ENCODE measurements at places on chromosomes 5 and 9.

DNA sequence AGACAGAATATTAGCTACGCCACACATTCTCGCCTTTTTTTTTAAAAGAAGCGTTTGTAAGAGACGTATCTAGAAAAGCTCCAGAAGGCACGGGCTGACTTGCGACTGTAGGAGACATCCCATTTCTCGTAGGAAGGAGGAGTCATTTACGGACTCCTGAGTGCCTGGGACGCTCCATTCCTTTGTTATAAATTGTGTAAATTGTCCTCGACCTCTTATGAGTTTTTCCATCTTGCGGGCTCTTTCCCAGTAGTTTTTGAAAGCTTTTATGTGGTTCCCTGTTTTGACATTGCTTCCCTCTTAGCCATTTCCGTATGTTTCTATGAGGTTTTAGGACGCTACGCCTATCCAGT lies 1.0 kb downstream of the RABL6 start:
- no peak for DNase-seq

DNA sequence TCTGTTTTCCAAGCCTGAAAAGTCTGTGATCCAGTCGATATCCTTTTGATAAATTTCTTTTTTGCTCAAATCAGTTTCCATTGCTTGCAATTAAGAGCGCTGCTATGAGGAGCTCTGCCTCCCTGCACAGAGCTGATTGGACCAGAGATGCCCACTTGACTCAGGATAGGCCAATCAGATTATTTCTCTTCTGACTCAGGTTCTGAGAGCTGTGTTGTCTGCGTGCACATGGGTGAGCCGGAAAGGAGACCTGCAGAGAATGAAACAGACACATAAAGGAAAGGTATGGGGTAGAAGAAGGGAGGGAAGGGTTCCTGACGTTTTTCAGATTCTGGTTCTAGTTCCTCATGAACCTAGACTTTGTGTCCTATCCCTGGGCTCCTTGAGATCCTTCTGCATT lies 15.8 kb upstream of the FABP6 start:
- DNase-seq: peak; percentile 10

- no peak for DNase-seq
Observed at GRCh38 chr9:110531776-110532175, 47.8 kb downstream of the SVEP1 start.

DNA sequence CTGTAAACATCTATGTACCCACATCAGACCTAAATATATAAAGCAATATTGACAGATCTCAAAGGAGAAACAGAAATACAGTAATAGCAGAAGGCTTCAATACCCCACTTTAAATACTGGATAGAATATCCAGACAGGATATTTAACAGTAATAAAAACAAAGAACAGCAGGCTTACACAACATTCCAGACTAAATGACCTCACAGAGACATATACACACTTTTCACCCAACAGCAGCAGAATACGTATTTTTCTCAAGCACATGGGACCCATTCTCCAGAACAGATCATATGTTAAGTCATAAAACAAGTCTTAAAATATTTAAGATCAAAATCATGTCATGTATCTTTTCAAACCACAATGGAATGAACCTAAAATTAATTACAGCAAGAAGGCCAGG lies 76.8 kb downstream of the CAMSAP1 start:
- DNase-seq: no peak

DNA sequence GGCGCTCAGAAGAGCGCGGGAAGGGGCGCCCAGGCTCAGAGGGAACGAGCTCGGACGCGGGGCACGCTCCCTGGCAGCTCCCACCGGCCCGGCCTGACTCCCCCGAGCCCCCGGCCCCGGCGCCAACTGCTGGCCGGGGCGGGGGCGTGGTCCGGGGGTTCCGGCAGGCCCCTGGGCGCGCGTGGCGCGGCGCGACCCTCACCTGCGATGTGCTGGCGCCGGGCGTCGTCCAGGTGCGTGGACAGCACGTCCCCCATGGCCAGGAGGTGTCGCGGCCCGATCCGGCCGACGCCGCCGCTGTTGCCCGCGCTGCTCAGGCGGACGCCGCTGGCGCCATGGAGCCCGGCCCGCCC lies 43.5 kb upstream of the STXBP1 start:
- no peak for DNase-seq

- DNase-seq: no peak
Observed at GRCh38 chr9:131304676-131305355, 15.3 kb downstream of the PLPP7 start.

DNA sequence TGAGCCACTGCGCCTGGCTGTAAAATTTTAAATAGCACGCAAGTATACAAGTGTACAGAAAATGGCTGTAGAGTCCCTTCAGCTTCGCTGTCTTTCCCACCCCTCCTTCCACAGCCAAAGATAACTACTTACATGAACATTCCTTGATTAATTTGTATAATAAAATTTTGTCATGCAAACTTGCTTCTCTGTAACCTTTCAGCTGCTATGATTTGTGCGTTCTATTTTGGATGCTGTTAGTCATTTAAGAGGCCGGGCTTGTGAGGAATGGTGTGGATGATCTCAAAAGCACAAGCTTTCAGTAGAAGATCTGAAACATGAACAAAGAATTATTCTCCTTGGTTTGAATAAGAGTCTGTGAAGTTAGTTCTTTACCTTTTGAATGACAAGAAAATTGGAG lies 115.0 kb upstream of the TLE1 start:
- DNase-seq: no peak

GRCh38 chr5:154758493-154758892 lies 3.3 kb downstream of the LARP1 start:
- DNase-seq: no peak

DNA sequence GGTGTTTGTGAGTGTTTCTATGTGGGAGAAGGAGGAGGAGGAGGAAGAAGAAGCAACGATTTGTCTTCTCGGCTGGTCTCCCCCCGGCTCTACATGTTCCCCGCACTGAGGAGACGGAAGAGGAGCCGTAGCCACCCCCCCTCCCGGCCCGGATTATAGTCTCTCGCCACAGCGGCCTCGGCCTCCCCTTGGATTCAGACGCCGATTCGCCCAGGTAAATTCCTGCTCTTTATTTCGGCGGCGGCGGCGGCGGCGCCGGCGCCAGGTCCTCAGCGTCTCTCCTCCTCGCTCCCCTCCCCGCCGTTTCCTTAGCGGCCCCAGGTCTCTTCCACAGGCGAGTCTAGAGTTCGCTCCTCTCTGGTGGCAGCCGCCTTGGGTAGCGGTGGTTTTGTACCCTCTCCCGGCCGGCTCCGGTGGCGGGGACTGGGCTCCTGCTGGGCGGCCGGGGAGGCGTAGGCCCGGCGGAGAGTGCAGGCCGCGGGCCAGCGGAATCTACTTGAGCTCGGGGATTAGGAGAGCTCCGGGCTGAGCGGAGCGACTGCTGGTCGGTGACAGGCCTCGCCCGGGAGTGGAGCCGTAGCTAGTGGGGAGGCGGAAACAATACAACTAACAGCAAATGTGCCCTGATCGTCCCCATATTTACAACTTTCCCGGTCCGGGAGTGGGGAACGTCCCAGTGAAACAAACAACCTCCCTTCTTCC lies 547 bp downstream of the NIPBL start:
- peak; percentile 93 for DNase-seq

DNA sequence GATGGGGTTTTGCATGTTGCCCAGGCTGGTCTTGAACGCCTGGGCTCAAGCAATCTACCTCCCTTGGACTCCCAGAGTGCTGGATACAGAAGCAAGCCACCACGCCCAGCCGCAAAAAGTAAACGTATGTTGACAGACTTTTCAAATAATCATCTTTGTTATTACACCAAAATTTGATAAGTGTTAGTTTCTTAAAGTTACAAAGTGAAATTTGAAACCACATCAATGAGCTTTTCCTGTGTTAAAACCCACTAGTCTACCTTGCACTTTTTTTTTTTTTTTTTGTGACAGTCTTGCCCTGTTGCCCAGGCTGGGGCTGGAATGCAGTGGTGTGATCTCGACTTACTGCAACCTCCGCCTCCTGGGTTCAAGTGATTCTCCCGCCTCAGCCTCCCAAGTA lies 29.9 kb downstream of the SPACA9 start:
- no peak for DNase-seq

- DNase-seq: no peak
Observed at GRCh38 chr9:108786901-108787689, 68.7 kb downstream of the ACTL7B start.

- DNase-seq: no peak
Observed at GRCh38 chr5:67081261-67081660, 115.3 kb downstream of the CD180 start.

All from NCI-H748 treated with DMSO at 0.1 percent for 48 hours (cell line).